Tibial artery (tissue), 4 donors: ENCODE measurements at places on chromosomes 1 and 21.

DNA sequence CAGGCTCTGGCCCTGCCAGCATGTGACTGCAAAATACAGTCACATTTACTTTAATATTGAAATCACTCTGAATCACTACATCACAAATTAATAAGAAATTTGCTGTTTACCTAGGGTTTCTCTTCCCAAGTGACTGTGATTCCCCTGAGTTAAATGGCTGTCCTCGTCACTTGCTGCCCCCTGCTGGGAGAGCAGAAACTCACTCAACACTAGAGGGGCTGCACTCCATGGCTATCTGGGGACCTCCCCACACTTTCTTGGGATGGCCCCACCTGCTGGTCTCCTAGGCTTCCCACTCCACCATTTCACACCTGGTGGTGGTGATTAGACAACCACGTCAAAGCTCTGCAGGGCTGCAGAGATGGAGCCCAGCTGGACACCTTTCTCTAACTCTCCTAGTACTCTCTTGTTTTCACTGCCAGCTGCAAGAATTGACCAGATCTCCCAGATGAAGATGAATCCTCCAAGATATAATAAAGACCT lies 63.4 kb downstream of the CD2 start:
- DNase-seq = no peak

GRCh38 chr1:151565502-151566189 lies 25.5 kb downstream of the TUFT1 start:
- DNase-seq = no peak

- peak; percentile 78 for DNase-seq
Observed at GRCh38 chr21:32457360-32457840, 44.9 kb downstream of the EVA1C start.

DNA sequence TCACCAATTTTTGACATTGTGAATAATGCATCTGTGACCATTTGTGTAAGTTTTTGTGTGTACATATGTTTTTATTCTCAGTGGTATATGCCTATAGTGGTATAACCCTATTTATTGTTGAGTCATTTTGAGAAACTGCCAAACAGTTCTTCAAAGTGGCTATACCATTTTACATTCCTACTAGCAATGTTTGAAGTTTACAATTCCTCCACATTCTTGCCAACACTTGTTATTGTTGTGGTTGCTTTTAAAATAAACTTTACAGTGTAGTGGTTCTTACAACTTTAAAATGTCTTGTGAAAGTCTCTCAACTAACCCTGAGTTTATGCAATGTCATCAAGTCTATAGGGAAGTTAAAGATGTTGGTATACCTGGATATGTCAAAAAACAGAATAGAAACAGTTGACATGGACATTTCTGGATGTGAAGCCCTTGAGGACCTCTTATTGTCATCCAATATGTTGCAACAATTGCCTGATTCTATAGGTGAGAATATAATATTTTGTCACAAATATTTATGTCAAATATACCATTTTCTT lies 219.4 kb downstream of the LRRC40 start:
- no peak for DNase-seq

DNA sequence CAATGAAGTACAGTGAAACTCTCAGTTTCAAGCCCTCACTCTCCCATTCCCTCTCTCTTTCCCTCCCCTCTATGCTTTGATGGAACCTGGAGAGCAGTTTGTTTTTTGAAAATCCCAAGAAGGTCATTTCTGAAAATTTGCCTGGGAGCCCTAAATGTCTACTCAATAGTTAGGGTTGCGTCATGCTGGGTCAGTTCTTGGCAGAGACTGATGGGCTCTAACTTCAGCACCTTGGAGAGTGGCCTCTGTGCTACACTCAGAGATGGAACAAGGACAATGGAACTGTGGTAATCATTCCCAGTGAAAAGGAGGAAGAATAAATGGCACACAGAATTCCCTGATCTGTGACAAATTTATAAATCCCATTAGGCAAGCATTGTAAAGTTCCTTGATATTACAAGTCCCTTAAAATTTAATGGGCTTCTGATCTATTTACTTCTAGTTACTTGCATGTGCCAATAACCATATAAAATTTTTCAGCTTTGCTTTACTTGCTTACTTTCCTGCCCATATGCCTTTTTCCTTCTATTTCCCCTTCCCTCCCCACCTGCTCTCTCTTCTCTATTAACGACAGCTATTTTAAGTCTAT lies 182.9 kb upstream of the KCND3 start:
- no peak for DNase-seq

- DNase-seq = no peak
Observed at GRCh38 chr1:208205216-208206013, 38.8 kb downstream of the PLXNA2 start.

DNA sequence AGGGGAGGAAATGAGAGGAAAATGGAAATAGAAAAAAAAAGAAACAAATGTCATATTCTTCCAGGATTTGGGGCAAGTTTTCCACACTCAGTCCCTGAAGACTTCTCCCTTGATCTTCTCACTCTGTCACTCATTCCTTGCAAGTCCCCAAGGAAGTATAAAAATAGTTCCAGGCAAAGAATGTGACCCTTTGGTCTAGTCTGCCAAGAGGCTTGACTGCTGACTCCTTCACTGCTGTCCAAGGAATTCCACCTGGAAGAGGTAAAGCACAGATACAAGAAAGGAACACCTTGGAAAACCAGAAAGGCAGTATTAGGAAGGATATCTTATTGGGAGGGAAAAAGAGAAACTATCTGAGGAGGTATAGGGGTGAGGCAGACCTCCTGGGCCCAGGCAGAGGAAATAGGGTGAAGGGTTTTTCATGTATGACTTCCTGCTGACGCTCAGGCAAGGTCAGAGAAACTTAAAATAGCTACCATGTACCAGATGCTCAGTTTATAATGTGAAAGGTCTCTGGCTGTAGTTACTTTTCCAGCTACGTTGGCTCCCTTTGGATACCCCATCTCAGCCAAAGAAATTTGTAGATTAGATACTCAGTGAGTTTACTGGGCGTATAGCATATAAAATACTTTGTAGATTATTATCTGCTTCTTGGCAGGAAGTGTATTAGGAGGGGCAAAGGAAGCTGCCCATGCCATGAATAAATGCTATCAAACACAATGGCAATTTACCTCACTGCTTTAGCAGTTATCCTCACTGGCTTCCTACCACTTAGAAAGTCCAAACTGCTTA lies 2.0 kb upstream of the GJA5 start:
- no peak for DNase-seq

DNA sequence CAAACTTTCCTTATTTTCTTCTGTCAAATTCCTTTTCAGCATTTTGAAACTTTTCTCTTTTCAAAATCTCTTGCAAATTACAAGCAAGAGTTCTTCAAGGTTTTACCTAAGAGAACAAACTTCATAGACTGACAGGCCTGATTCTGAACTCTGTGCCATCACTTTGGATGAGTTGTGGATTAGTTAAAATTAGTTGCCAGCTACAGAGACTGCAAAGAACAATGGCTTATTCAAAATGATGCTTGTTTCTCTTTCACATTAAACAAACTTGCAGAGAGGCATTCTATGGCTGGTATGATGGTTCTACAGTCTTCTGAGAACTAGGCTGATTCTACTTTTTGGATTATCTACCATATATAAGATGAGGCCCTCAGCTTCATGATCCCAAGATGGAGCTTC lies 3.8 kb downstream of the LRRC8B start:
- no peak for DNase-seq

- no peak for DNase-seq
Observed at GRCh38 chr1:4006676-4007374, 106.8 kb upstream of the C1orf174 start.

GRCh38 chr1:110874324-110875215 lies 1.6 kb downstream of the CD53 start:
- no peak for DNase-seq

DNA sequence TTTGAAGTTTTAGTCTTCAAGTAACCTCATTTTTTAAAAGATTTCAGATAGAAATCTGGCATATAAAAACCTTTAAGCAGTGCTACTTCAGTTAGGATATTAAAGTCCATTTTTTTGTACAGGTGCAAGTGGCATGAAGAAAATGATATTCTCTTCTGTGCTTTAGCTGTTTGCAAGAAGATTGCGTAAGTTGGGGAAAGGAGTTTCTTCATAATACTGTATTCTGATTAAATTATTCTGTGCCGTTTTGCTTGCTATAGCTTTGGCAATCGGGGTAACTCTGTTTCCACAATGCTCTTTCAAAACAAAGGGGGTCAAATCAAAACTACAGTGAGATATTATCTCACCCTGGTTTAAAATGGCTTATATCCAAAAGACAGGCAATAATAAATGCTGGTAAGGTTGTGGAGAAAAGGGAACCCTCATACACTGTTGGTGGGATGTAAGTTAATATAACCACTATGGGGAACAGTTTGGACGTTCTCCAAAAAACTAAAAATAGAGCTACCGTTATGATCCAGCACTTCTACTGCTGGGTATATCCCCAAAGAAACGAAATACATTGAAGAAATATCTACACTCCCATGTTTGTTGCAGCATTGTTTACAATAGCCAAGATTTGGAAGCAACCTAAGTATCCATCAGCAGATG lies 27.1 kb downstream of the MAEL start:
- no peak for DNase-seq

GRCh38 chr1:47407481-47407880 lies 8.6 kb upstream of the FOXE3 start:
- DNase-seq = no peak

GRCh38 chr1:53860967-53861411 lies 22.9 kb upstream of the NDC1 start:
- no peak for DNase-seq

DNA sequence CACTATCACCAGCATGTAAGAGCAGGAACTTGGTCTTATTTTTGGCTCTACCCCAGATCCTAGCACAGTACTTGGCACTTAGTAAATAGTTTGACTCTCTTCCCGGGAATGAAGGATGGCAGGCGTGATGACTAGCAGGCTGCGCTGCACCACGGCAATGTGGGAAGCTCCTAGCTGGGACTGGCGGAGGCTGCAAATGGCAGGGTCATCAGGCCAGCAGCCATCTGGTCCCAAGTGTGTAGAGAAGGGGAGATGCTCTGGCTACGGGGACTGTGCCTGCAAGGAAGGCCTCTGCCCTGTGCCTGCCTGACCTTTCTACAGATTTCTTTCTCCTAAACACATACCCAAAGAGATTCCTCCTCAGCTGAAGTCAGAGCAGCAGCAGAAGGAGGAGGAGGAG lies 95.0 kb downstream of the KCND3 start:
- DNase-seq = no peak

DNA sequence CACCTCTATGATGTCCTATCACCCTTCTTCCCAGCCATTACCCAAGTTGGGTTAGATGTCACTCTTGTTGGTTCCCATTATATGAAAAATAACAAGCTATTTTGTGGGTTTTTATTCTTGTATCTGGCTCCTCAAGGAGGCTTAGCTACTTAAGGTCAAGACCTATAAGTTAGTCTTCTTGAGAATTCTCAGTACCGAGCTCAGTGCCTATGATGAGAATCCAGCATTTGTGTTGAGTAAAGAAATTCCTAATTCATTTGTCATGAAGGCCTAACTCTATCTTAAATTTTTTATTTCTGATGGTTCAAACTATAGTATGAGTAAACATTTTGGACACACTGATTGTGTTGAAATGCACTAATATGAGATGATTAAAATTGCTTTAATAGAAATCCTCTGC lies 15.9 kb downstream of the NUF2 start:
- DNase-seq = no peak

DNA sequence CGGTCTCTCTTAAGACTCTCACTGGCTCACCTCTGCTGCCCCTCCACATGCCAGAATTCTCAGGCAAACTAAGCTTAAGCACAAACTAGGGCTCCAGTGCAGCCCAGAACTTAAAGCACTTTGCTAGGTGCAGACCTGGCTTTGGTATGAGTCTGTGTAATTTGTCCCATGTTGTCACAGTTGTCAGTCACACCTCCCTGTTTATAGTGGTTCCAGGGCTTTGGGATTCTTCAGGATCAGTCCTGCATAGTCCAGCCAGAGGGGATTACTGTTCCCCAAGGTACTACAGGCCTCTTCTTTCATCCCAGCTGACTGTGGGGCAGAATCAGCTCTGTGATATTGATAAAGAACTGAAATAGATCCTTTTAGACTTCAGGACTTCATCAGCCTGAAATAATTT lies 105.0 kb upstream of the UBE2U start:
- DNase-seq = no peak

DNA sequence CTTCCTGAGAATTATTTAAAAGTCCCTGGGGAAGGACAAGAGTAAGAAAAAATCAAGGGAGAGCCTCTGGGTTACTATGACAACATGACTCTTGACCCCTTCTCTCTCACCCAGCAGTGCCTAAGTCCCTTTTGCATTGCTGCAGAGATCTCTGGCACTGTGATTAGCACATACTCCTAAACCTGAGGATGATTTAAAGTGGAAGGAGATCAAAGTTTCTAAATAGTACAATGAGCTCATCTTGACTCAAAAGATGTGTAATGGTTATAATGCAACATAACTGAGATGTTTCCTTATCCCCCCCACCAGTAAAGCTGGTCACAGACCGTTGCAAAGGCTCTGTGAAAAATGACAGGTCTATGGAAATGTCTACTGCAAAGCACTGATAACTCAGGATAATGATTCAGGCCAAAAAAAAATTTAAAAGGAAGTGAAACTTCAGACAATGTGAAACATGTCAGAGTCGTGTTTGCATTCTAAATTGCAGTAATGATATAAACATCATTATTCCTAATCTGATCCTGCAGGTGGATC lies 519.2 kb downstream of the KIF26B start:
- no peak for DNase-seq

GRCh38 chr1:48080331-48081255 lies 83.4 kb upstream of the TRABD2B start:
- peak; percentile 53 for DNase-seq

DNA sequence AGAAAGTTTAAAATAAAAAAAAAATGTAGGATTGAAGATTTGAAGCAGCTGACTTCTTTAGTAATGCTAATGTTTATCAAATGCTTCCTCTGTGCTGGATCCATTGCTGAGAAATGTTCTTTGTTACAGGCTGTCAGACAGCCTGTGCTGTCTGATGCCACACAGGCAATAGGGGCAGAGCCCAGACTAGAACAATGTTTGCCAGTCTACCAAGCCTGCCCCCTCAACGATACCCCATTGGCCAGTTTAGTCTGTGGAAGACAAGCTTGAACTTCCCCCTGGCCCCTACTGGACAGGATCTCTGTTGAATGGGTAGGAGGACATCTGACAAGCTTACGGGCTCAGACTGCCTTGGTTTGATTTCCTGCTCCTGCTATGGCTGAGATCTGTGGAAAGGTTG lies 79.4 kb downstream of the PAPPA2 start:
- DNase-seq = no peak
